ENCODE measurements at places on chromosomes 11 and 22.

GRCh38 chr11:78338138-78338537 is 79.5 kb downstream of the GAB2 start:
- DNase-seq, result no peak

DNA sequence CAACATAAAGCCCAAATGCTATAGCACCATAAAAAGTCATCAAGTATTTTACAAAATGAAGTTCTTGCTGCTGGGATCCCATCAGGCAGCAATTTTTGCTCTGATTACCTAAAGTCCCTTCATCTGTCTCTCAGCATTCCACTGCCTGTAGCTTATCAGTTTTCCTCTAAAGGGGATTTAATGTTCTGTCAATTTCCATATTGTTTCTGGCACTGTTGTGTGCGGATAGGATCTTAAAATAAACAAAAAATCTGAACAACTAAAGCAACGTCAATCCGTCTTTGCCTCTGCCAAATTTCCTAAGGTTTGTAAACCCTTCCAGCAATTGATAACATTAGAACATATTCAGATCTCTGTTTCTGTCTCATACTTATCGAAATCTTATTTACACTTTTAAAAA is 1126.3 kb upstream of the RAG2 start:
- DNase-seq, result no peak

GRCh38 chr22:37379085-37379484 is 48.2 kb downstream of the ELFN2 start:
- DNase-seq, result no peak

DNA sequence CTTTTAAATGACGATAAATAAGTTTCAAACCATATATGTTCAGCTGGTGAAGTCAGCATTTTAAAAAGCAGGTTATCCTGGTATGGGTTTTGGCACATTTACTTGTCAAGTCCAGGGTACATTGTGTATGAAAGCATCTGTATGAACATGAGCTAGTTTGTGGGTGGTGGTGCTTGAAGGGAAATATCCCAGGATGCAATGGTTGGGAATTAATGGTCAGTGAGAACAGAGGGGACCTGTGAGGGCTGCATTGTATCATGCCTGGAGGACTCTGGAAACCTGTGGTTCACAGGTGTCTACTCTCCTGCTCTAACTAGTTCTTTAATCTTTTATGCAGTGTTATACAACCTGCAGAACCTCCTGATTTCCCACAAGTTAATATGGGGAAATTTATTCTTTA is 5.8 kb downstream of the DEPDC7 start:
- DNase-seq, result no peak

- no peak for DNase-seq
These were observed 899 bp upstream of the KLHDC7B start for GRCh38 chr22:50544746-50545253.

DNA sequence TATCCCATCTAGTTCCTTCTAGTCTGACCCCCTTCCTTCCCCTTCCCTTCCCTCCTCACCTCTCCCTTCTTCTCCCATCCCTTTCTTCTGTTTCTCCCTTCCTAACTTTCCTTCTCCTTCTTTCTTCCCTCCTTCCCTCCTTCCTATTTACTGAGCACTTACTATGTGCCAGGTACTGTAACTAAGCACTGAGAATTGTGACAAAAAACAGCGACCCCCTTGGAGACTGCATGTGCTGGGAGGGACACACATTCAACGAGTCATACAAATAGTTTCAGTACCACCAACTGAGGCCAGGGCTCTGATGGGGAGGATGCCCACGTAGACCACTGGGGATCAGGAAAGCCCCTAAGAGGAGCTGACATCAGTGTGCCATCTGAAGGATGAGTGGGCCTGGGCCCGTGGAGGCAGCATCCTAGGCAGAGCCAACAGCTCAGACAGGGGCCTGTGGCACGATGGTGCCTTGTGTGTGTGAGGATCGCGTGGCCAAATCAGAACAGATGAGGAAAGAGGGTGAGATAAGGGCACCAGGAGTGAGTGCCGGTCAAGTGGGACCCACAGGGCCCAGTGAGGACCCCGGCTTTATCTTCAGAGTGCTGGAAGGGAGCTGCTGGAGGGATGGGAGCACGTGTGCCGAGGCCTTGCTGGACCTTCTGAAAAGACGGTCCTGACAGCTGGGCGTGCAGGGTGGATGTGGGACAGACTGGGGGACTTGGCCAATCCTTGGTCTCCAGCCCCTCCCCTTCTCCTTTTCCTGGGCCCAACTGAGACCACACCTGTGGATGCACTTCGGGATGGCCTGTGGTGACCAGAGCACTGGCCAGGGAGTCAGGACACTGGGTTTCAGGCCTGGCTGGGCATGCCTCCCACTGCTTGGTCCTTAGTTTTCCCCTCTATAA is 38.4 kb upstream of the CRYBB3 start:
- DNase-seq, result no peak

DNA sequence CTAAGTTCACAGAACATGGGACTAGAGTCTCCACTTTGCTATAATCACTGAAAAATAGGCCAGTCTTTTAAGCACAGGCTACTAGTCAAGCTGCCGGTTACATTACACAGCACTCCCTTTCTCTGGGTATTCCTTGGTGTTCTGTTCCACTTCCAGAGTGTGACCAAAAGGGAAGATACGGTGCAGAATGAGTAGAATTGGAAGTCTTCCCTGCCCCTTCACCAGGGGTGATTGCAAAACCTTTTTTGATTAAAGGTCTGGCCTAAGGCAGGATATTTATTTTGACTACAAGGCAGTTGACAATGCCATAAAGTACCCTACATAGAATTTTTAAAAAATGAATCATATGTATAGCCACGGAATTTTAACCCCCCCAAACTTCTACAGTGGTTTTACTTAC is 59.6 kb upstream of the ADORA2A start:
- no peak for DNase-seq

- DNase-seq, result peak; percentile 56
These were observed 44.0 kb downstream of the LIF start for GRCh38 chr22:30202531-30203006.

- no peak for DNase-seq
These were observed 117.7 kb downstream of the KCNC1 start for GRCh38 chr11:17852246-17852645.

GRCh38 chr11:13183094-13183825 is 94.3 kb upstream of the BMAL1 start:
- no peak for DNase-seq

DNA sequence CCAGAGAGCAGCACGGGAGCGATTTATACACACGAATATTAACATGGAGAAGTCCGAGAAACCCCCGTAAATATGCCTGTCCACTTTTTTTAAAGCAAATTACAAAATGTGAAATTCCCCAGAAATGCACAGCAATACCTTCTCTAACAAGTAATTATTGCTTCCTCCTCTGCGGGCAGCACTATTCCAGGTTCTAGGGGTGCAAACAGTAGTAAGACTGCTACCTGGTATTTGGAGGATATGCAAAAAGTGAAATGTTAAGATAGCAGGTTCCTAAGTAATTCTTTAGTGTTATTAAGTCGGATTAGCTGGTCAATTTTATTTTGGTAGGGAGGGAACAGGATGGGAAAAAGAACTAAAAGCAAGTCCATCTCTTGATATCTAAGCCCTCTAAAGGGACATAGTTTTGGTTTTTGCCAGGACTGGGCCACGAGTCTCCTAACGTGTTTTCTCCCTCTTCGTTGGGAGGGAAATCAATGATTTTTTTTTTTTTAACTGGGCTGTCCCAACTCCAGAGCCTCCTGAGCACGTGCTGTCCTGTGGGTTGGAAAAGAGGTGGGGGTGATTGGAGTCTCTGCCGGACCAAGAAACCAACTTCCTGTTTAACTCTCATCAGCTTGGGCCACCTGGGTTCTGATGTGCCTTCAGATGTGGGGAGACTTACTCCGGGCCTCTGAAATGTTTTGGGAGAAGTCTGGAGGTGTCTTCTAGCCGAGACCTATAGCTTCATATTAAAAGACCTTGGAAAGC is 1.7 kb upstream of the XBP1 start:
- no peak for DNase-seq

DNA sequence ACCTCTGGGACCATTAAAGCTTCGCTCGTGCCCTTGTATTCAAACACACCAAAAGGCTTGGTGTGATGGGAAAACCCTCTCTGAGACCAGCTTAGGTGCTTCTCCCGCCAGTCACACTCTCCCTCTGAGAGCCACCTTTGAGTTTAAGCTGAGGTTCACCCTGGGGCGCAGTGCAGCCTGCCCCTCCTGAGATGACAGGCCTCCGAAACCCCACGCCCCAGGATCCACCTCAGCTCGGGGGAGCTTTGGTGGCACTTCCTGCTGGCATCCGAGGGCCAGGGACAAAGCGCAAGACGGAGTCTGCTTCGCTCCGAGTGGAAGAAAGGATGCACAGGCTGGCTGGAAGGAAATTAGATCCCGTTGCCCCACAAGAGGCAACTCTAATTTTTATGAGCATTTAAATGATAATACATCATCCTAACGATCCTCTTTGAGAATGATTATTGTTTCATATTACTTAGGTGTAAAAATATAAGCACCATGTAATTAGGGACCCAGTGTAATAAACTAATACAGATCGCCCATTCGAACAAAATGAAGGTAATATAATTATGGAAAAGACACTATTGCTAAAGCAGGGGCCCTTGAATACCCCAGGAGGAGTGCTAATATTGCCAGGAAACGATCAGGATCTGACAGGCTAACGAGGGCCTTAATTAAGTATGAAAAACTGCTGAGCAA is 134.7 kb downstream of the CEP164 start:
- DNase-seq, result no peak

DNA sequence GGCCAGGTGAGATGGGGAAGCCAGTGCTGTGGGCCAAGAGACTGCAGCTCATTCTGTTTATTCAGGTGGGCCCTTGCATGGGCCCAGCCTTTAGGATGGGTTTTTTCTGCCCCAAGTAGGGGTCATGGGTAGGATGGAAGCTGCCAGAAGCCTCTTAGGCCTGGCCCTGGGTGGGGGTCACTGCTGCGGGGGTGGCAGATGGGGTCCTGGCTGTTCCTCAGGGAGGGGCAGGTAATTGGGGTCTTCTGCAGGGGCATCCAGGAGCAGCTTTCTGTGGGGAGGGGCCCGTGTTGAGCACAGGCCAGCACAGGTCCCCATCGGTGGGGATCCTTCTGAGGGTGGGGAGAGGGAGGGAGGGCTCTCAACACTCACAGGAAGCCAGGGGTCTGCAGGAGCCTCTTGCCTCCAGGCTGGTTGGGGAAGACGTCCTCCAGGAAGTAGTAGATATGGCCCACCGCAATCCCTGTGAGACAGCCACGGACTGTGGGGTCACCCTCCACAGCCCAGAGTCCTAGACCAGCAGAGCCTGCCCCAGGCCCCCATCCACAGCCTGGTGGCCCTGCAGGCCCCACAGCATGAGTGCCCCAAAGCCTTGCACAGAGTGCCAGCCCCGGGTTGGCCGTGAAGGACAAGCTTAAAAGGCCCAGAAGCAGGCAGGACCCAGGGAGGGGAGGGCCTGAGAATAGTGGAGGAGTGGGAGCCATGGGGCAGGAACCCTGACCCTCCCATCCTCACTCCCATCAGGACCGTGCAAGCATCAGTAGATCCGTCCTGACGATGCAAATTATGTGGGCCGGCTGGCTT is 1.9 kb downstream of the DERL3 start:
- no peak for DNase-seq

DNA sequence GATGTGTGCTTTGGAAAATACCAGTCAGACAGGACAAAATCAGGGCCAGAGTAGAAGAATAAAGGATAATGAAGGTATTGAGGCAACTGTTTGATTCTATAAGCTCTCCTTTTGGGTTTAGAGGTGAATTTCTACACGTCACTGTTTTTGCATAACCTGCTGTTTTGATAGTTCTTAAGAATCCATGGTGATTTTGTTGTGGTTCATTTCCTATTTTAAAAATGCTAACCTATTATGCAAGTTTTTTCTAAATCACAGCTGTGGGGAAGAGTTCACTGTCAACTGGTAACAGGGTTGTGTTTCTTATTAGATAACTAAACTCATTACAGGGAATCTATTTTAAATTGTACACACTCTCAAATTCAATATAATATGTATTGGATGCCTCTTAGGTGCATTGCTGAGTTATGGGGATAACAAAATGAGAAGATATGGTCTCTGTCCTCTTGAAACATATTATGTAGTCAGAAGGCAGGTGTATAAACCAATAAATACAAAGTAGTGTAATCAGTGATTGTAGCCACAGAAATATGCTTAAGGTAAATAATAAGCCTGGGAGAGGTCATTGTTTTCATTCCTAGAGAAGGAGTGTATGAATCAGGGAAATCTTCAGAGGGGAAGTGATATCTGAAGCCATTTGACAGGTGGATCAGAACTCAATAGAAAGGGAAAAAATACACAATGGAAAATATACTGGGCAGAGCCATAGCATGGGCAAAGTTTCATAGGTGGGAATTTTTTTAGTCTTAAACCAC is 192.5 kb downstream of the FAT3 start:
- DNase-seq, result no peak

DNA sequence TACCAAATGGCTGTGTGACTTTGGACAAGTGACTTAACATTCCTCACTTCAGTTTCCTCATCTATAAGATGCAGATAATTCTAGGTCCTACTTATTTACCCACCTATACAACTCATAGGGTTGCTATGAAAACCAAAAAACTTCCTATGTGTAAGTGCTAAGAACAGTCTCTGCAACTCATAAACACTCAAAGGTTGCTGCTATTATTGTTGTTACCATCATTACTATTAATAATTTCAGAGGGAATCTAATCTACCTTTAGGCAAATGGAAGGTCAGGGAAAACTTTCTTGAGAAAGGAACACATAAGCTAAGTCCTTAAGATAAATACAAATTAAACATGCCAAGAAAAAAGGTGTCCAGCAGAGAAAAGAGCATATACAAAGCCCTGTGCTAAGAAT is 40.5 kb downstream of the SIK3 start:
- no peak for DNase-seq

DNA sequence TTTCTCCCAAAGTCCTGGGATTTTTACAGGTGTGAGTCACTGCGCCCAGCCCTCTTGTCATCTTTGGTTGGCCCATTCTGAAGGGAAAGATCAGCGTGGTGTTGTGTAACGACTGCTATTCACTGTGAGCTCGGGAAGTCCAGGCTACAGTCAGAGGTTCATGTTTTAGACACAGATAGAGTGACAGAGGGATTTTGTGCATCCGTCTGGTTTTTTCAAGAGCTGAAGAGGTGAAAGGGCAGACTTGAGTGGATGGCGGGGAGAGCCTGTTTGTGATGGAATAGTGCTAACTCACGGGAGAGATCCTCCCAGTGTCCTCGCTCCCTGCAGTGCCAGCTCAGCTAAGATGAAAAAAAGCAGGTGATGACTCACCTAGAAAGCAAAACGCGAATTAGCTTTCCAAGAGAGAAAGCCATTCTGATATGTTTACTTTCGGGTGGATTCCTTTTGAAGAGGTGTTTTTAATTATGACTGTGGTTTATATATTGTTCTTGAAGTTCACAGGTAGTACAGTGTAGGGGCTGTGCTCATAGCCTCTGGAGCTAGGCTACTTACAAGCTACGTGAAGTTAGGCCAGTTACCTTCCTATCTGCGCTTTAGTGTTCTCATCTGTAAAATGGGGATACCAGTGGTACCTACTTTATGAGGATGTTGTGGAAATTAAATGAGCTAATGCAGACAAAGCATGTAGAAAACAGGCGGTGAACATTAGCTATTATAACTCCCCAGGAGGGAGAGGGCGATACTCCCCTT is 67.2 kb downstream of the C11orf91 start:
- DNase-seq, result no peak

GRCh38 chr22:21026783-21027692 is 5.3 kb downstream of the SLC7A4 start:
- no peak for DNase-seq

- DNase-seq, result no peak
These were observed 2.1 kb downstream of the ADAMTS8 start for GRCh38 chr11:130426223-130426836.

- no peak for DNase-seq
These were observed 10.9 kb downstream of the INS start for GRCh38 chr11:2149864-2150847.

Data from left renal cortex interstitium (tissue), 4 donors.